ENCODE measurements at places on chromosomes 4 and X.

GRCh38 chr4:99759988-99760387 is 56.6 kb upstream of the DAPP1 start:
- H3K4me3 ChIP-seq, result no peak overlapping the region
- H3K4me1 ChIP-seq, result no peaks in the 10 kb centered on the region

GRCh38 chr4:56803471-56803870 is 18.0 kb downstream of the SPINK2 start:
- peak; percentile 45 for DNase-seq
- no peaks in the 10 kb centered on the region for H3K36me3 ChIP-seq

- DNase-seq, result no peak
- no peaks in the 10 kb centered on the region for H3K4me1 ChIP-seq
- no peak overlapping the region for H3K27ac ChIP-seq
- no peaks in the 10 kb centered on the region for H3K27me3 ChIP-seq
- no peak overlapping the region for H3K4me3 ChIP-seq
Measured at GRCh38 chrX:119407681-119408080, 8.5 kb downstream of the SLC25A43 start.

- H3K36me3 ChIP-seq, result no peaks in the 10 kb centered on the region
- H3K4me3 ChIP-seq, result no peak overlapping the region
- no peak for DNase-seq
- H3K4me1 ChIP-seq, result no peaks in the 10 kb centered on the region
- no peak overlapping the region for H3K27ac ChIP-seq
- H3K27me3 ChIP-seq, result no peaks in the 10 kb centered on the region
Measured at GRCh38 chrX:29728639-29729038, 486.7 kb upstream of the MAGEB2 start.

GRCh38 chr4:951186-951585 is 18.9 kb downstream of the TMEM175 start:
- peaks cover 10% of the 10 kb centered on the region for H3K36me3 ChIP-seq
- no peaks in the 10 kb centered on the region for H3K27me3 ChIP-seq
- no peak overlapping the region for H3K4me3 ChIP-seq
- H3K27ac ChIP-seq, result no peak overlapping the region
- H3K4me1 ChIP-seq, result peaks cover 15% of the 10 kb centered on the region
